ENCODE measurements at places on chromosomes 13 and 19. TPM values are rescaled to one million over a fixed set of nuclear protein-coding genes. Genes with fewer than 3 reads are reported as not detected.

GRCh38 chr19:14375055-14375581 lies 6.1 kb upstream of the ADGRE5 start:
- DNase-seq = no peak

DNA sequence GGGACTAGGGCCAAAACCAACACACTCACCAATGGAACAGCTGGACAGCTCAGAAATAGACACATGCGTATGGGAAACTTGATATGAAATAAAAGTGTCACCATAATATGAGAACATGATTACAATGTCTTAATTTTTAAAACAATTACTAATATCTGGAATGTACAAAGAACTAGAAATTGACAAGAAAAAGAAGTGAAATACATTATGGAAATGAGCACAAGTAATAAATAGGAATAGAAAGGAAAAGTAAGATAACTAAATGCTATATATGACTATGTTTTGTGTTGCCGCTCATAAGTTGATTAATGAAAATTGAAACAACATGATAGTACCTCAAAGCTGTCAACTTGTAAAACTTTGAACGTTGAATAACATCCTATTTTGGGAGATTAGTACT lies 801.1 kb downstream of the SLITRK5 start:
- no peak for DNase-seq

DNA sequence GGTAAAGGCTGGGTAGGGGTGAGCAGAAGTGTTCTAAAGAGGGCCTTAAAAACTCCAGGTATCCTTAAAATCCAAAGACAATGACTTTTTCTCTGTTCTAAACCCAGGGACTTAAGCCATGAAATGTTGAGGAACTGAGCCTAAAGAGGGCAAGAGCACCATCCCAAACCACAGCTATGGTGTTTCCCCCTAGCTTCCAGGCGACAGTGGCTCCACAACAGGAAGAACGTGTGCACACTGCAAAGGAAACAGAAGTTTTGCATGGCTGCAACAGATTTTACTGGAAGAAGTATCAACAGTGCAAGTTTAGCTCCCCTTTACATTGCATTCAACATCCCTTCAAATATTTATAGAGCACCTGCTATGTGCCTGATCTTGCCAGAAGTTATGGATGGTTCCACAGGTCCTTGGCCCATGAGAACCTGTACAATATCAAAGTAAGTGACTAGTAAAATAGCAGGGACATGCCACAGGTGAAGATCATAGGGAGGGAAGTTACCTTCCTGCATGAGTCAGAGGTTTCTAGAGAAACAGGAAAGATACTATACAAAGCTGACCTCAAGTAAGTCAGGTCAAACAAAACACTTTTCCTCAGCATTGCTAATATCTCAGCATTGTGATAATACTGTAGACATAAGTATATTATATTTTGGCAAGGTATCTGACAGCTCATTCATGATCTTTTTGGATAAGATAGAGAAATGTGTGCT lies 8.4 kb upstream of the KCTD12 start:
- no peak for DNase-seq

ZFP14 gene
- 3.4 TPM for total RNA-seq

- DNase-seq = peak; percentile 99
Observed at GRCh38 chr19:5977785-5978605, at the start of gene RANBP3. RANBP3 (minus strand) TSS chr19:5978140; CDS start chr19:5978082, 58 bp downstream.
